ENCODE measurements at places on chromosomes 7 and 10. TPM values are rescaled to one million over a fixed set of nuclear protein-coding genes. Genes with fewer than 3 reads are reported as not detected.

The IGF2BP3 gene
- not detected for total RNA-seq

GRCh38 chr7:22008087-22008486, 62.4 kb upstream of the CDCA7L start:
- no peaks in the 10 kb centered on the region for H3K27me3 ChIP-seq
- H3K4me3 ChIP-seq, result no peak overlapping the region
- no peak for DNase-seq
- H3K27ac ChIP-seq, result no peak overlapping the region
- no peaks in the 10 kb centered on the region for H3K36me3 ChIP-seq
- H3K4me1 ChIP-seq, result no peaks in the 10 kb centered on the region

DNA sequence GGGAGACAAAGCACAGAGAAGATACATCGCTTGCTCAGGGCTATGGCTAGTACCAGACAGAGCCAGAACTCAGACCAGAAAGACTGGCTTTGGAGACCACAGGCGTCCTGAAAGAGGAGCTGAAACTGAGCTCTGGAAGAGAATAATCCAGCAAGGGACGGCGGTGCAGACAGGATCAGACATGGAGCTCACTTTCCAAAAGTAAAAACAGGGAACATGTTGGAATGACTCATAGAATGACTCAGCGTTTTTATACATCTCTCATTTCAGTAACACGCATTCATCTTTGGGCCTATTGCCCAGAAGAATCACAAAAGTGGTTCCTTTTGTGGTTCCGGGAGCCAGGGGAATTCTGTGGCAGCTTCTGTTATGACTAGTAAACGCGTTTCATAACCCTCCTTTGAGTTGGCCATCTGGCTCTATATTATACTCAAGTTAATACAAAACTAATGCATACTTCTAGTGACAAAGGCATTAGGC, 37.2 kb downstream of the PLEKHS1 start:
- H3K4me3 ChIP-seq, result no peak overlapping the region
- no peak overlapping the region for H3K27ac ChIP-seq
- no peak for DNase-seq

The SPDYE8 gene
- not detected for total RNA-seq

DNA sequence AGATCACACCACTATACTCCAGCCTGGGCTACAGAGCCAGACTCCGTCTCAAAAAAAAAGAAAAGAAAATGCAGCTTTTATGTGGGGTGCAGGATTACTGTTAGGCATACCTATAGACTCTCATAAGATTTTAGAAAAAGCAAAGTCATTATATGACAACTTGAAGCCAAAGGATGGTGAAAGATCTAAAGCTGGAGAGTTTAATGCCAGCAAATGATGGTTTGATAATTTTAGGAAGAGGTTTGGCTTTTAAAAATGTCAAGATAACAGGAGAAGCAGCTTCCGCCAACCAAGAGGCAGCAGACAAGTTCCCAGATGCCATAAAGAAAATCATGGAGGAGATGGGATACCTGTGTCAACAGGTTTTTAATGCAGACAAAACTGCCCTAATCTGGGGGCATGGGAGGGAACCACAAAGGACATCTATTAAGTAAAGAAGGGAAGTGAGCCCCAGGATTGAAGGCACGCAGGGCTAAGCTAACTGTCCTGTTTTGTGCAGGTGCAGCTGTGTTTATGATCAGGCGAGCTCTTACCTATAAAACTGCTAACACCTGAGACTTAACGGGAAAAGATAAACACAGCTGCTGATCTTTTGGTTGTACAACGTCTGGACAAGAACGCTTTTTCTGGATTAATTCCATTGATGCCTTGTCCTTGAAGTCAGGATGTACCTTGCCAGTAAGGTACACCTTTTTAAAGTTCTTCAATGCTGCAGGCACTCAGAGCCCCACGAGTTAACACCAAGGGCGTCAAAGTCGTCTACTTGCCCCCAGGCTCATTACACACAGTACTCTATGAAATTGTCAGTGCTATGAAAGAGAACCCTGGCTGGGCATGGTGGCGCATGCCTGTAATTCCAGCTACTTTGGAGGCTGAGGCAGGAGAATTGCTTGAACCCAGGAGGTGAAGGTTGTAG, 10.5 kb upstream of the ANKRD61 start:
- no peak for DNase-seq
- H3K27me3 ChIP-seq, result no peaks in the 10 kb centered on the region
- H3K4me1 ChIP-seq, result peaks cover 6% of the 10 kb centered on the region
- no peak overlapping the region for H3K27ac ChIP-seq
- peaks cover 56% of the 10 kb centered on the region for H3K36me3 ChIP-seq

DNA sequence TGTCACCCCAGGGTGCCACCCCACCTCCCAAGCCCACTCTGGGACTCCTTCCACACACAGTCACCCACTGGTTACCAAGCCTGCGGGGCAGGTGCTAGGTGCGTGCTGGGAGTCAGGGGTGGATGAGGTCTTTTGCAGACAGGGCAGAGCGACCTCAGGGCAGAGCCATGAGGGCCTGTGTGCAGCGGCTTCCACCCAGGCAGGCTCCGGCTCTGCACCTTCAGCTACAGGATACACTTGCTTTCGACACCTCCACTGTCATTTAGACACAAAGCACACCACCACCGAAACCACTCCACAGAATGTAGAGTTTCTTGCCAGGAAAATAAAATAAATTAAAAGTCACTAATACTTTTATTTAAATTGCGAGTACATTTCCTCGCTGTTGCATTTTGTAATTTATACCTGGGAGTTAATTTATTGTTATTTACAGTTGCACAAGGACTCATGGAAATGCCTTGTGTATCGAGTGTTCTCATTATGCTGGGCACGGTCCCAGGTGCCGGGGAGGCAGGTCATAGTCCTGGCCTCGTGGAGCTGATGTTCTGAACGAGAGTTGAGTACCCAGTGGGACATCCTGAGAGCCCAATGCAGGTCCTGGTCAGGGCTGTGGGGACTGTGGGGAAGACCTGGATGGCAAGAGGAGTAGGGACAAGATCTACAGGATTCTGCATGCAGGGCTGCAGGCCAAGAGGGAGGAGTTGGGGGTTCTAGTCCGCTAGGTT, 127.8 kb downstream of the CUX1 start:
- H3K36me3 ChIP-seq, result no peaks in the 10 kb centered on the region
- DNase-seq, result no peak
- no peaks in the 10 kb centered on the region for H3K4me1 ChIP-seq
- H3K27ac ChIP-seq, result no peak overlapping the region
- no peak overlapping the region for H3K4me3 ChIP-seq
- H3K27me3 ChIP-seq, result no peaks in the 10 kb centered on the region

The CALCR gene
- not detected for total RNA-seq

- no peak overlapping the region for H3K27ac ChIP-seq
- no peaks in the 10 kb centered on the region for H3K36me3 ChIP-seq
- no peak for DNase-seq
- no peaks in the 10 kb centered on the region for H3K4me1 ChIP-seq
- no peak overlapping the region for H3K4me3 ChIP-seq
Observed at GRCh38 chr7:21640105-21640504, 97.3 kb downstream of the DNAH11 start.

The CAMK2B gene
- not detected for total RNA-seq

The HMX2 gene
- not detected for total RNA-seq

DNA sequence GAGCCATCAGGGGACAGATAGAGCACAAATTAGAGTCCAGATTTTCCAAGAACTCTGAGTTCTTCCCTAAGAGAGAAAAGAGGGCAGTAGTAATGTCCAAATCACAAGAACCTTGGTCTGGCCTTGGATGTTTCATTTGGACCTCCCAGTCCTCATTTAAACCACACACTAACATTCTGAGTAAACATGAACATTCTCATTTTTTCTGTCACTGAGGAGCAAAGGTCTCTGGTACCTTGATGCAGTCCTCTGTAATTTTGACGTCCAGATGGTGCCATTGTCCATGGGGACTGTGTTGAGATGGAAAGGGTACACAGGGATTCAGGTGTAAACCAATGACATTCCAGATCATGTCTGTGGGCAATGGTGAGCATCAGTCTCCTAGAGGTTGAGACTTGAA, 225.4 kb upstream of the PHYHIPL start:
- H3K4me3 ChIP-seq, result no peak overlapping the region
- H3K4me1 ChIP-seq, result no peaks in the 10 kb centered on the region
- no peak for DNase-seq
- H3K27ac ChIP-seq, result no peak overlapping the region
- no peaks in the 10 kb centered on the region for H3K36me3 ChIP-seq
